Fibroblast of skin of right quadriceps (primary cell): ENCODE measurements at places on chromosomes 1 and 21.

DNA sequence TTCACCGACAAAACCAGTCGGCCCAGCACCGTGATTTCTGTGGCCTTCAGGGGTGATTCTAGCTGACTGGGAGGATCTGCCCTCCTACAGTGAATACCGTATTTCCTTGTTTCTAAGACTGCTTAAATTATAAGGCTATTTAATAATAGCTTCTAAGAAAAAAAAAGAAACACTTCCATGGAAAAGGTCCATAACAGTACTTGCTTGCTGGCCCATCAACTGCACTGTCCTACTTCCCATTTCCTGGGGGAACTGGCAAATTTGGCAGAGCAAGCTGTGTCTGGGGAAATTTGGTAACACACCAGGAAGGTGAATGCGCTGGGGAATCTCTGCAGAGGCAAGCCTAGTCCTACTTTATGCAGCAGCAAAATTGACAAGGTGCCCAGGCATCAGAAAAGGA, 214.0 kb downstream of the ZNF326 start:
- DNase-seq = no peak

- peak; percentile 35 for DNase-seq
Measured at GRCh38 chr1:190179817-190180216, 297.8 kb downstream of the BRINP3 start.

- no peak for DNase-seq
Measured at GRCh38 chr1:230099465-230099864, 32.4 kb downstream of the GALNT2 start.

DNA sequence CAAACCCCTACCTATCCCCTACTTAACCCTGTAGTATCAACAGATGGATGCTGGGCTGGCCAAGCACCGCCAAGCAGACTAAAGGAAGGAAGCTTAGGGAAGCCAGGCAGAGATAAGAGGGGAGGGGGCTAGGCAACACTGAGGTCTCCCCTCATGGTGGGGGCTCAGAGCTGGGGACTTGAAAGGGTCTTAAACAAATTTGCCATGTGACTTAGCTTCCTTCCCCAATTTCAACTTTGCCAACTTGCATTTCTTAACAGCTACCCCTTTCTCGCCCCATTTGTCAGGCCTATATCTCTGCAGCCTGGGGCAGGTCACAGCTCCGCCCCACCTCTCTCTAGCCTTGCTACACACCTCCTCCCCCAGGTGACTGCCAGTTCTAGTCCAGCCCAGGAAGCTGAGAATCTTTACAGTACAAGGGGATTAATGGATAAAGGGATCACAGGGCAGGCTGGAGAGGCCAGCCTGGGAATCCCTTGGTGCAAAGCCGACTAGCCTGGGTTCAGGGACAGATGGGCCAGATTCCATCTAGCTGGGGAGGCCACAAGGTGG, 3.4 kb downstream of the KIF21B start:
- no peak for DNase-seq

- DNase-seq = no peak
Measured at GRCh38 chr1:68767941-68768340, 271.1 kb upstream of the DEPDC1 start.
